Activated T-helper 1 cell treated with anti-CD3 and anti-CD28 coated beads, Interleukin-12 subunit alpha, Interleukin-12 subunit beta, Interleukin-2, Interleukin-4 antibody, amounts not matched to agents 30 ng/mL and 10 ng/mL and 1 ng/mL, durations not matched to agents 14 hours and 24 hours and 36 hours (primary cell): ENCODE measurements at places on chromosomes 12 and 14.

DNA sequence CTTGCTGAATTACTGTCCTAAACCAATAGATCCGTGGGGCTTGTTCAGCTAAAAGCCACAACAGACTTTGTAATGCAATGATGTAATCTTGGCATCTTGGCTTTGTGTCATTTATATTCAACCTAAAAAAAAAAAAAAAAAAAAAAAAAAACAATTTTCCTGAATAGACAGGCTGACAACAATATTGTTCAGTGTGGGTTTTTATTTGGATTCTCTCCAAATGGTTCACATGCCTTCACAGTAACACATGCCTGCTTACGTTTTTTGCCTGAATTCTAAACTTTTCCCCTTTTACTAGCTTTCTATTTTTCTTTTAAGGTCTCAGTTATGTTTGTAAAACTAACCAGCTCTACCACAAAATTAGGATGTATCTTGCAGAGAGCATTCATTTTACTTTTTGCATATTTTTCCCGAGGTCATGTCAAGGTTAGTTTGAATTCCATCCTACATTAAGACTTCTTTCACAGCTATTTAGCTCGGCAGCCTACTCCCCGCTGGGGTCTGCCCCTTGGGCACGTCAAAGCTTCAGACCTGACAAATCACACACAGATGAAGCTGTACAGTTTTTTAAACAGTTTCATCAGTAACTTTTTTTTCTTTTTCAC, 213.7 kb upstream of the NPAS3 start:
- DNase-seq = no peak

GRCh38 chr12:11771356-11771755, 121.9 kb downstream of the ETV6 start:
- DNase-seq = no peak

DNA sequence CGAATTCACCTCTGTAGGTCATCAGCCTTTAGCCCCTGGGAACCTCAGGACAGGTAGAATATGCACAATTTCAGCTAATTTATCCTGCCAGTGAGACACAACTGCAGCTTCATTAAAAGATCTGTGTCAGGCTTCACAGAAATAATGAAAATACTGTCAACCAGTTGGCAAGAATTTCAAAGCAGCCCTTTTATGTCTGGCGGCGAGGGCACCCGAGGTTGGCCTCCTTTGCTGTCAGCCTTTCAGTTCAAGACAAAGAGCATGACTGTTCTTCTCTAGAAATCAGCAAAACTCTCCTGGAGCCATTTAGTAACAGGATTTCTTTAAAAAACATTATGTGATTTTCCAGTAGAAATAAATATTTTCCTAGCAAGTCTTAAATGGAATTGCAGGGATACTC, 75.9 kb downstream of the BBS10 start:
- DNase-seq = no peak

DNA sequence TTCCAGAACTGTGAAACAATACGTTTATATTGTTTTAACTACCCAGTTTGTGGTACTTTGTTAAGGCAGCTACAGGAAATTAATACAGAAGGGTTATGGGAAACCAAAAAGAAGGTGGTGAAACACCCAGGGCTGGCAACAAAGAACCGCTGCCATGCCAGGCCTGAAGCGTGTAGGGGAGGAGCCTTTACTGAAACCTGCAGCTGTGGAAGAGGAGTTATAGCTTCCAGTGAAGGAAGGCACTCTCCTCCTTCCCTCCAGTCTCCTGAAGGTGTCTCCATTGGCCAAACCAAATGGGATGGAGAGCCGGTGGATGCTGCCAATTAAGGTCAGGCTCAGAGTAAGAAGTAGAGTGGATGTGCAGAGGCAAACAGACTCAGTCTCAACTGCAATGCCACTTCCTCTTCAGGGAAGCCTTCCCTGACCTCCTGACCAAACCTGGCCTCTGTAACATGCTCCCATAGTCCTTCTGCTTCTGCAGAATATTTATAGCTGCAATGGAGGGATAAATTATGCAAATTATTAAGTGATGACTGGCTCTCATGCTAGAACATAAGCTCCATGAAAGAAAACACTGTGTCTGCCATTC, 168.3 kb downstream of the DAD1 start:
- no peak for DNase-seq

- DNase-seq = no peak
Observed at GRCh38 chr14:60848066-60848465, 113.5 kb downstream of the MNAT1 start.

DNA sequence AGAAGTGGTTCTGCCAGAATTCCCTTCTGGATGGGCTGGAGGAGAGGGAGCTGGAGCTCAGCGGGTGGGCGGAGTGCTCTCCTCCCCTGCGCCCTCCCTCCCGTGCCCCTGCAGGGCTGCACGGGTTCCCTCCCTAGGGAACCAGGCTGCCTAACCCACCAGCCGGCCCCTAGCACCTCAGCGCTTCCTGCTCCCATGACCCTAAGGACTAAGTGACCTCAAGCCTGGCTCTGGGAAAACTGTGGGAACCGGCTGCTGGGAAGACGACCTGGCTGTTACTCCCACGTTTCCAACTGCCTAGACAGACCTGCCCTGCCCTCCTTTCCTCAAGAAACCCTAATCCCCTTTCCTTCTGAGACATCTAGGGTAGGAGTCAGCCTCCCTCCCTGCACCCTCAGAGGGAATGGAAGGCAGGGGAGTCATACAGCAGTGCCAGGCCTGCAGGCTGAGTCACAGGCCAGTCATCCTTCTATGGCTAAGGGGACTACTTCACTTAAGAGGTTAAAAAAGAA, 31.5 kb downstream of the SLC6A12 start:
- no peak for DNase-seq

GRCh38 chr12:64392221-64392620, 1.7 kb upstream of the C12orf56 start:
- no peak for DNase-seq

- no peak for DNase-seq
Observed at GRCh38 chr14:78530078-78530477, 359.9 kb downstream of the NRXN3 start.

- DNase-seq = no peak
Observed at GRCh38 chr14:61899497-61899896, 137.3 kb downstream of the SNAPC1 start.
